Progenitor cell of endocrine pancreas (in vitro differentiated cells): ENCODE measurements at places on chromosomes 7 and 10.

- no peak for DNase-seq
These were observed 134.9 kb downstream of the SFMBT2 start for GRCh38 chr10:7275761-7276440.

DNA sequence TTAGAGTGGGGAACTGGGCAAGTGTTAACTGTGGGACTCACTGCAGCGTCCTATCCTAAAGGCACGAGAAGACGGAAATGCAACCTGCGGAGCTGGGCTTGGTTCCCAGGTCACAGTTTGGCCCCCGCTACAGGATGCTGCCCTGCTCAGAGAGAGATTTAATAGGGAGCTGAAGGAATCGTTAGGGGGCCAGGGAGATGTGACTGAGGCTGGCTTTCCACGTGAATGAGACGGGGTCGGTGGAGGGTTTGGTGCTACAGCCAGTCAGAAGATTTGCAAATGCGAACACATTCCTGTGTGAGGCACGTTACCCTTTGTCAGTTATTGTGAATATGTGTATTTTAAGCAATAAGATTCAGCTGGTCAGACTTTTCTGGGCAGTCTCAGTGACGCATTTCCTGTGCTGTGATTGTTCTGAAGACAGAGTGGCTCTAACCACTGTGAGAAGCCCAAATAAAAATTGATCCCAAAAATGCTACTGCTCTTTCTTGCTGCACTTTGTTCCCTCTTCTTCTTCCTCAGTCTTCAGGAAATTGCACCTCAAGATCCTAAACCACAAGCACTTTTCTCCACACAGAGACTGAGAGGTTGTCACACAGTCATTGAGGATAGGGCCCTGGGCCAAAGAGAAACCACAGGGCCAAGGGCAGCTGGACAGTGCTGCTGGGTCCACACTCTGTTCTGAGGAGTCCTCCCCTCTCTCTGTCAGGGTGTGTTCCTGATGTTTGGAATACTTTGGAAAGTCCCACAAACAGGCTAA is 21.2 kb downstream of the CYP17A1 start:
- DNase-seq, result no peak

- DNase-seq, result no peak
These were observed 24.1 kb upstream of the ABCC2 start for GRCh38 chr10:99758211-99758891.

DNA sequence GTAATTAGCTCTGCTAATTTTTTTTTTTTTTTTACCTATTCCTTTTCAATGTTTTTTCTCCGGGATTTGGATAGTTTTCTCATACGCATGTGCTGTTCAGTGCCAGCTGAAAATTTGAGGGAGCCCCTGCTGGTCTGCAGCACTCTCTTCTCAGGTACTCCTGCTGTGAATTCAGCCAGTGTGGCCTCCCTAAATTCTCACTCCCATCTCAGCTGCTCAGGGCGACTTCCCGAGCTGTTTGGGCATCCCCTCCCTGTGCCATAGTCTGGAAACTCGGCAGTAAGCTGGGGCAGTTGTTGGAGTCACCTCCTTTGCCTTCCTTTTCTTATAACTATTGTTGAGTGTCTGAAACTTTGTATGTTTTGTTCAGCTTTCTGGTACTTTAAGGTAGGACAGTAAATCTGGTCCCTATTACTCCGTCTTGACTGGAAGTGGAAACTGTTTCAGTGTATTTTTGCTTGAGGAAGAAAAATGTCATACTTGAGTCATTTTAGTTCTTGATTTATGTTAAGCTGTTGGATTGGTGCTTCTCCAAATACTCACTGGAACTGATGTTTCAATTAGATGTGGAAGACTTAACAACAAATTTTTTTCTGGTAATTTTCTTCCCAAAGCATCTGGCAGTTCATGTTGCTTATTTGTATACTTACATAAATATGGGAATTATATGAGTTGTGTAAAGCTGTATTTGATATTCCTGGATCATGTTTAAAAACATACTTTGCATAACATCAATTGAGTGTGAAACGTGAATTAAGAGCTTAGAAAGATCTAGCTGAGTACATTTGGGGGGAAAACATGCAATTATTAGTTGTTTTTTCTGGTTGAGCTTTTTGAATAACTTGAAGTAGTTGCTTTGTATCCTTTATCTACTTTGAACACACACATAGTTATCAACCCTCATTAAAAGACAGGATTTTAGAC is 33.7 kb downstream of the MINPP1 start:
- DNase-seq, result no peak

DNA sequence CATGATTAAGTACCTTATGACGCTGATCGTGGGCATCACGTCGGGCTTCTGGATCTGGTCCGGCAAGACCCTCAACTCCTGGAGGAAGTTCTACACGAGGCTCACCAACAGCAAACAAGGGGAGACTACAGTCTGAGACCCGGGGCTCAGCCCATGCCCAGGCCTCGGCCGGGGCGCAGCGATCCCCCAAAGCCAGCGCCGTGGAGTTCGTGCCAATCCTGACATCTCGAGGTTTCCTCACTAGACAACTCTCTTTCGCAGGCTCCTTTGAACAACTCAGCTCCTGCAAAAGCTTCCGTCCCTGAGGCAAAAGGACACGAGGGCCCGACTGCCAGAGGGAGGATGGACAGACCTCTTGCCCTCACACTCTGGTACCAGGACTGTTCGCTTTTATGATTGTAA is 2.5 kb downstream of the FZD1 start:
- no peak for DNase-seq

GRCh38 chr10:104081998-104082397 is 3.7 kb downstream of the COL17A1 start:
- DNase-seq, result no peak

- no peak for DNase-seq
These were observed 321.6 kb upstream of the LRRTM3 start for GRCh38 chr10:66604195-66604594.

DNA sequence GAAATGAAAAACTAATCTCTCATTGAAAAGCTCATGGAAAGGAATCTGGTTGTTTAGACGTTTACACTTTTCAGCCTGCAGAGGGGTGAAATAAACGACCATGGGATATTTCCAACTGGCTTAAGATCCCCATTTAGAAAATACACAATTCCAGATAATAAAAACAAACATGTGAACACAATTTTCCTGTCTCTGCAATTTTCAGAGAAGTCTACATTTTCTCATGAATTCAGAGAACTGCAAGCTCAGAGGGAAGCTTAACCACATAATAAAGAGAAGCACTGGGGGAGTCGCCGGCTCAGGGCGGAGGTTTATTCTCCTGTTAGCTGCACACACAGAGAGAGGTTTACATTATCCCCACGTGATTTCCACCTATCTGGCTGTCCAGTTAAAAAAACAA is 215.2 kb downstream of the FANK1 start:
- no peak for DNase-seq

GRCh38 chr7:156432018-156432417 is 208.6 kb upstream of the RNF32 start:
- no peak for DNase-seq

DNA sequence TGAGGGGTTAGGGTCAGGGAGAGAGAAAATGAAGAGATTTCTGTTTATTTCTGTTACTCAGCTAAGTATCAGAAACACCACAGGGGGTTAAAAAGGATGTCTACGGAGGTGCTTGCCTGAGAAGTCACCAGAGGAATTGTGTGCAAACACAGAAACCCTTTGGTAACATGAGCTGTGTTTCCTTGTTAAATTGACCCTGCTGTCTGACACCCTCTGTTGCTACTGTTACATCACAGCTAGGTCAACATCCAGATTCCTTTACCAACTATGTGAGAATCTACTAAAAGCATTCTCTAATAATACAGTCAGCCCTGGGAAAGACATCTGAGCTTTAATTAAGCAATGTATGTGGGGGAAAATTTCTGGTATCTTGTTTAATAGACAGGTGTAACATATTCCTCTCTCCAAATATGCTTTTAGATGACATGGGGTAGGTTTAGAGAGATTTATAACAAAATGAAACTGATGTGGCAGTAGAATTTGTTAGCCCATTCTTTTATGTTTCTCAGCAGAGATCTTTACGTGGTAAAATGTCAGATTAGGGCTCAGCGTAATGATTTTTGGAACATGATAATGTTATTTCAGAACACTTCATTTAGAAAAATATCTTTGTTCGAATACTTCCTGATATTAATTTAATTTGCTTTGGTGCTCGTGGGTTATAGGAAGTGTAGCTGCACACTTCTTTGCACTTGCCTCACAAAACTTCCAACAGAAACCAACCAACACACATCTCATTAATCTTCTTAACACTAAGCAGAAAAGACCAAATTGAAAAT is 168.0 kb upstream of the AHR start:
- no peak for DNase-seq

GRCh38 chr7:16015981-16016380 is 329.5 kb upstream of the MEOX2 start:
- DNase-seq, result no peak

- no peak for DNase-seq
These were observed 94.8 kb downstream of the KCNMA1 start for GRCh38 chr10:77542710-77543259.

- no peak for DNase-seq
These were observed 195.4 kb downstream of the SKIDA1 start for GRCh38 chr10:21329995-21330627.

DNA sequence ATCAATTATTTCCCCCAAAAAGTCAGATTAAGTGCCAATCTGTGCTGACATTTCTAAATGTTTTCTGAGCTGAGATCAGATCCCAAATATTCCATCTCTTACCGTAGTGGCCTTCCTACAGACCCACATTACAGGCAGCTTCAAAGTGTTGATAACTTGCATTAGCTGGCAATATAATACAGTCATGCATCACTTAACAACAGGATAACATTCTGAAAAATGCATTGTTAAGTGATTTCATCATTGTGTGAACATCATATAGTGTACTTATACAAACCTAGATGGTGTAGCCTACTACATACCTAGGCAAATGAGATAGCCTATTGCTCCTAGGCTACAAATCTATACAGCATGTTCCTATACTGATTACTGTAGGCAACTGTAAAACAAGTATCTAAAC is 22.4 kb downstream of the SLC25A13 start:
- no peak for DNase-seq

DNA sequence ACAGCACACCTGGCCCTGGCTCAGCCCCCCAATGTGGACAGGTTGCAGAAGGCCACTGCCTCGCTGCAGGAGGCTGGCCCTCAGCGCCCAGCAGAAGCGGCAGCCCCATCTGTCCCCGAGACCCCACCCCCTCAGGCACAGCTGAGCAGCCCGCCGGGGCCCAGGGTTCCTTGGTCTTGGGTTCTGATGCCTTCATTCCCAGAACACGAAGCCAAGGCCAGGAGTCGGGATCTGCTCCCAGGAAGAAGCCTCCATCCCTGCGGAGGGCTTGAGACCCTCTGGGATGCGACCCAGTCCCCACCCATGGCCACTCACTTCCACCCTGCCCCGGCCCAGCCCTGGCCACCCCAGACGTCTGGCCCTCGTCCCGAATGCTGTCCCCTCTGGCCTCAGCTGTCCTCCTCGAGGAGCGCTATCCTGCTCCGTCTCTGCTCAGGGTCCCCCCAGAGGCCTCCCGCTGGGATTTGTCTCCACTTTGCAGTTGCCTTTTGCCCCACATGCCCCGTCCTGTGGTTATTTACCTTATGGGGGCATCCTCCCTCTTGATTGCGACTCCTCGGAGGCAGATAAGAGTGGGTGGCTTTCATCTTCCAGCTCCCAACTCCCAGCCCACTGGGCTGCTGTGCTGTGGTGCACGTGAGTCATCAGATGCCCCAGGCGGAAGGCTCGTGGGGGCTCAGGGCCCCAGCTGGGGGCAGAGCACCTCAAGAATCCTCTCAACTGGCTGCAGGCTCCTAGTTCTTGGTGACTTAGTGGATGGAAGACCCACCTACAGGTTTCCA is 97.5 kb downstream of the MKI67 start:
- DNase-seq, result no peak

DNA sequence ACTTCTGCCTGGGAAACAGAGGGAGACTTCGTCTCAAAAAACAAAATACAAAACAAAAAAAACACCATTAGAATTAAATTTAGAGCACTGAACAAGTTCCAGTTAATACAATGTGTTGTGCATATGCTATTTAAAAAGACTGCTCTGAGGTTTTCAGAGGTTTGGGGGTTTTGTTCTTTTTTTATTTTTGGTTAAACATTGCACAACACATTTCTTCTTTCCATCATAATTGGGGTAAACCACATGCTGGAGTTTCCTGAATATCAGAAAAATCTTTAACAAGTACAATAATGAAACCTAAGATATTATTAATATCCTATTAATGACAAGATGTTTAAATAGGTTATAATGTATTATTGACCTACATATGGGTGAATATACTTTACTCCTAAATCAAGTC is 26.3 kb downstream of the IGF2BP3 start:
- no peak for DNase-seq

DNA sequence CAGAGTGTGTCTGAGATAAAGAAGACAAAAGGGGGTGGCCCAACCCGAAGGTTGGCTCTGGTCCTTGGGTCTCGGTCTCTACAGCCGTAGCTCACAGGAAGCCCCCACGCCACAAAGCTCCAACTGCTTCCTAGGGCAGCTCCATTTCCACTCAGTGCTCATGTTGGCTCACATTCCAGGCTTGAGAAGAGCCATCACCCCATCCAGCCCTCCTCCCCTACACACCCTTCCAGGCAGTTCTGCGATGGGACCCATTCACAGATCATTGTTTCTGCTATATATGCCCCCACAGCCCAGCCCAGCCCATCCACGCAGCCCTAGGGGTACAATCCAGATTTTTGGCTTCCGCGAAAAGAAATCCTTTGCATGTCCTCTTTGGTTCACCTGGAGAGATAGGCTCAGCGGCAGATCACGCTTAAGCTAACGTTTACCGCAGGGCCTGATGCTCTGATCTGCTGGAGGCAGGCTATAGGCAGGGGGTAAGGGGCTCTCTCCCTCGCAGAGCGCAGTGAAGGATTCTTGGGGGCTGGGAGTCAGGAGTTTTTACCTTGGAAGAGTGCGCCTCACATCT is 6.2 kb upstream of the HOXA11 start:
- no peak for DNase-seq

- DNase-seq, result no peak
These were observed 8.8 kb downstream of the DDC start for GRCh38 chr7:50556247-50556991.

GRCh38 chr7:152756116-152756515 is 3.4 kb upstream of the ACTR3B start:
- DNase-seq, result no peak

- no peak for DNase-seq
These were observed 101.9 kb upstream of the PIP4K2A start for GRCh38 chr10:22816298-22816653.

DNA sequence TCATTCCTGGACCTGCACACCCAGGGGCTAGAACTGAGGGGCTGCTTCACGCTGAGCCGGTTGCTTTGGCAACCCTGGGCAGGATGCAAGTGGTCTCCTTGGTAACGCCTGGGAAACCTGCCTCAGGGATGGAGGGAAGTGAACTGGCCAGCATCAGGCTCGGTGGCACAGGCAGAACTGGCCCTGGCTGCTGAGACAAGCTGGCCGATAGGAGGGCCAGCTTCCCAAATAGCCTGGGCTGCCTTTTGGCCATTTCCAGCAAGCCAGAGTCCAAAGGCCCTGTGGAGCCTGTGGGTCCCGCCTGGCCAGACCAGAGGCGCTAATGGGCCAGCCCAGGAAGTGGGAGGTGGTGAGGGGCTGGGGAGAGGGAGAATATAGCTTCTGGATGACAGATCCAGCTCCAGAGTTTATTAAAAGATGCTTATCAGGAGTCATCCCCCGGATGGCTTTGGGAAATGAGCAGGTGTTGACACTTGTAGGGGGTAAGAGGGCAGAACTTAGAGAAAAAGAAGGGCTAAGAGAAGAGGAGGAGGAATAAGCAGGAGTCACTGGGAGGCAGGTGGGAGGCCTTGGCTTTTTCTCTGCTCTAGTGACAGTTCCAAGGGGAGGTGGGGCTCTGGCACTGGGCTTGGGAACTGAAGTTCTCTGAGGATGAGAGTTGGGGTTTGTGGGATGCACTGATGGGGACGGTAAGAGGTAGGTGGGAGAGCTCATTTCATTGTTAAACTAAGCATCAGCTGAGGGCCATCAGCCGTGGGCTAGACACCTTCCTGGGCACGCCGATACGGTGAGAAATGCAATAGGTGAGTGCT is 9.6 kb downstream of the NEURL1 start:
- no peak for DNase-seq
